Urinary bladder (tissue), 4 donors: ENCODE measurements at places on chromosomes 16 and 17. TPM values are rescaled to one million over a fixed set of nuclear protein-coding genes. Genes with fewer than 3 reads are reported as not detected.

The TMEM238L gene
- total RNA-seq: 4.1 TPM

The GLP2R gene
- total RNA-seq: 5.5 TPM

The TNFRSF17 gene
- not detected for total RNA-seq

The KPNB1 gene
- total RNA-seq: 136 TPM

The TLCD3B gene
- 0.32 TPM for total RNA-seq

The ZP2 gene
- 0.90 TPM for total RNA-seq

The GLYR1 gene
- total RNA-seq: 44.4 TPM

The COPZ2 gene
- total RNA-seq: 45.2 TPM

The TMEM204 gene
- 10.0 TPM for total RNA-seq
